ENCODE measurements at places on chromosomes 13 and 19. TPM values are rescaled to one million over a fixed set of nuclear protein-coding genes. Genes with fewer than 3 reads are reported as not detected.

UHRF1 gene
- total RNA-seq = 26.9 TPM

ZNF440 gene
- total RNA-seq = 5.5 TPM

GRCh38 chr13:32905864-32906180 lies 110.4 kb upstream of the KL start:
- DNase-seq = no peak

GRCh38 chr13:72166102-72166650 lies 299.2 kb upstream of the DACH1 start:
- DNase-seq = no peak

DNA sequence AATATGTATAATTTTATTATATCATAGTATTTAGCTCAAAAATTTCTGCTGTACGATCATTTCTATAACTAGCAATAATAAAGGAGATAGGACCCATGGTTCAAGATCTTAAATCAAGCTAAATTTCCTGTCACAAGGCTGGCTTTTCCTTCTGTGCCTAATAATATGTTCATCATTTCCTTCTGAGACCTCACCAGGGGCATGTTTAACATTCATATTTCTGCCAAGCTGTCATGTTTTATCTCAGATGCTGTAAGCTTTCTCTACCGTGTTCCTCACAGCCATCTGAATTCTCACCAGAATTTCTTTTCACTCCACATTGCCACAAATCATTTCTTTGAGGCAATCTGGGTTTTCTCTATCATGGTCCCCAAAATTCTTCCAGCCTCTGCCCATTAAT lies 482.3 kb upstream of the SGCG start:
- no peak for DNase-seq

Data from H4 (cell line).